Islet precursor cell (in vitro differentiated cells): ENCODE measurements at places on chromosomes 3 and 15.

- DNase-seq: no peak
Measured at GRCh38 chr15:51161491-51162220, 67.0 kb upstream of the TNFAIP8L3 start.

DNA sequence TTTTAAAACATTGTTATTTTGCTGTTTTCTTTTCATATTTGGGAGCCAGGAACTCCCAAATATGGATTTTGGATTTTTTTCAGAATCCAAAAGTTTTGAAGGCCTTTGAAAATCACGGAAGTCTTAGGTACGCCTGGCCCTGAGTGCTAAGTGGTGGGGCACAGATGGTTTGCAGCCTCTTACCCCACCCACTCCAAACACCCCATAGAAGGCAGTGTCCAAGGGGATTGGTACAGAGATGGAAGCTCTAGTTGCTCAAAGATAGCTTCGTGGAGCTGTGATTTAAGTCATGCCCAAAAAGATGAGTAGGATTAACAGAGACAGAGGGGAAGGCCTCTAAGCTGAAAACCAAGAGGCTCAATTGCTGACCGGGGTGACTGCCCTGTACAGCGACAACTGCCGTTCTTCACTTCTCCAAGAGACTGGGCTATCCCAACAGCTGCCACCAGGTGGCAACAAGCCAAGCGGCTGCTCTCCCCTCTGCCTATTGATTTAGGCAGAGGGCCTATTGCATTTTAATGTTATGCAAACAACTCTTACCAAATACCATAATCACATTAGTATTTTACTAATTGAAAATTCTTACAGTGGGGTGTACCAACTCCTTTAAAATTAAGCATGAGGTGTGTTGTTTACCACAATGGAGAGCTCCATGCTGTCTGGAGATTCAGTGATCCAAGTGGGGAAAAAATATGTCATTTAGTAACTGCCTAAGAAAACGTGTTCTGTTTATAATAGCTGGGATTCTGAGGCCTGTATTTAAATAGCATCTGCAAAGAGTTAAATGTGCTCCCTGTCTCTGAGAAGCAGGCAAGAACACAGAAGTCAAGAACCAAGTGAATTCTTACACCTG, 64.0 kb upstream of the C15orf61 start:
- DNase-seq: peak; percentile 85

GRCh38 chr3:18872466-18872865, 275.8 kb upstream of the KCNH8 start:
- no peak for DNase-seq

DNA sequence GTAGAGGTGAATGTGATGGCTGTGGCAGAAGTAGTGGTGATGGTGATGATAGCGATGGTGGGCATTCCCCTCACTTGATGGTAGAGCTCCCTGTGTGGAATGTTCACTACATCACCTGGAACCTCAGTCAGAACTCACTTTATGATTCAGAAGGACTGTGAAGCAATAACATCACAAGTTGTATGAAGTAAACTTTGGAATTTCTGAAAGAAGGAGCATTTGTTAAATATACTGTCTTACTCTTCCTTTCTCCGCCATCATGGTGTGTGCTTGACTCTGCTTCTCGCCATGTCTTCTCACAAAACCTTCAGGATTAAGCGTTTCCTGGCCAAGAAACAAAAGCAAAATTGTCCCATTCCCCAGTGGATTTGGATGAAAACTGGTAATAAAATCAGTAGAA, at the start of gene PP2D1:
PP2D1 (minus strand) TSS at position 101 of the 400 bp plus-strand sequence. CDS start 192 bp downstream, outside the sequence.
- no peak for DNase-seq

- DNase-seq: no peak
Measured at GRCh38 chr15:70741107-70741531, 22.2 kb downstream of the UACA start.

- no peak for DNase-seq
Measured at GRCh38 chr3:23590424-23591273, 215.1 kb upstream of the UBE2E1 start.

GRCh38 chr3:29263476-29263875, 17.4 kb upstream of the RBMS3 start:
- no peak for DNase-seq

DNA sequence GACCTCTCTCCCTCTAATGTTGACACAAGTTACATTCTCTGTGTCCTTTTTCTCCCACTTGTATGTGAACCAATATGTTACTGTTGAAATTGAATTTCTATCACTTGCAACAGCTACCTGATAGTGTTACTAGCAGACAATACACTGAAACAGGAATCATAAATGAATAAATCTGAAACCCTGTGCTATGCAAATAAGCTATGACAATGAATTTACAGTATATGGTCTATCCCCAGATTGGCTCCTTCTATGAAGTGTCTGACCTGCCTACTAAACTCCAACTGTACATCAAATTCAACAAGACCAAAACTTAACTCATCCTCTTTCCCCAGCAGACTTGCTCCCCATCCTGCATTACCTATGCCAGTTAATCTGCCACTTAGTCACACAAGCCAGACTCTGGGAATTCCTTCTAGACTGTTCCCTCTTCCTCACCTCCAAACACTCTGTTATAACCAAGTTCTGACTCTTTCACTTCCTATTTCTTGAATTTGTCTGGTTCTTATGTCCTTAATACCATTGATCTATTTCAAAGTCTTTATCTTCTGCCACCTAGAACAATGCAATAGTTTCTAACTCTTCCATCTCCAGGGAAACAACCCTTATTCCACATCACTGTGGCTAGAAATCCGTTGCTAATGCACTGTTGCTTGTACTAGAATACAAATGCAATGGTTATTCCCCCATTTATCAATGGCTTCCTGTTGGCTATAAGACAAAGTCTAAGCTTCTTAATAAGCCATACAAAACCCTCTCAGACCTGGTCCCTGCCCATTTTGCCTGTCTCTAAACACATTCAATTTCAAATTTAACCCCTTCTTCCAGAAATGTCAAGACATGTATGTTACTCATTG, 13.4 kb upstream of the ZNF639 start:
- no peak for DNase-seq

DNA sequence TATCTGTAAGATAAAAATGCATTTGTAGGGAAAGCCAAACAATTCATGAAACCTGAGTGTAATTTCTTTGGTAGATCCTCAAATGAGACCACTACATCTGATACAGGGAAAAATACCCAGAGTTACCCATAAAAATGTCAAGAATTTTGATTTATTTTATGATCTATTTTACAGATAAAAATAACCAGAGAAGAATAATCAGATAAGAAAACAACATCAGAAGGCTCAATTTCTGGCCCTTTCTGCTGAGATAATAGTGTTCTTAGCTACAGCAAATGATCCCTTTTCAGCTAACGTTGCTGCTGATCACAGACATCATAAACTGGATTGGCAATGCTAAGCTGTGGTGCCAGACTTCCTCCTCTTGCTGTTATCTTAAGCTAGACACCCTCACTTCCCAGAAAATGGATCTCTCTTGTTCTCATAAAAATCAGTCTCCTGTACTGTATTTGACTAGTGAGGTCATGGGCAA, 21.3 kb upstream of the TMEM108 start:
- DNase-seq: no peak

DNA sequence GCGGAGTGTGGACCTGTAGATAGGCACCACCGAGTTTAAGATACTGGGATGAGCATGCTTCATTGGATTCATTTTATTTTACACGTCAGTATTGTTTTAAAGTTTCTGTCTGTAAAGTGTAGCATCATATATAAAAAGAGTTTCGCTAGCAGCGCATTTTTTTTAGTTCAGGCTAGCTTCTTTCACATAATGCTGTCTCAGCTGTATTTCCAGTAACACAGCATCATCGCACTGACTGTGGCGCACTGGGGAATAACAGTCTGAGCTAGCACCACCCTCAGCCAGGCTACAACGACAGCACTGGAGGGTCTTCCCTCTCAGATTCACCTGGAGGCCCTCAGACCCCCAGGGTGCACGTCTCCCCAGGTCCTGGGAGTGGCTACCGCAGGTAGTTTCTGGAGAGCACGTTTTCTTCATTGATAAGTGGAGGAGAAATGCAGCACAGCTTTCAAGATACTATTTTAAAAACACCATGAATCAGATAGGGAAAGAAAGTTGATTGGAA, 29.5 kb downstream of the SYNM start:
- DNase-seq: no peak

DNA sequence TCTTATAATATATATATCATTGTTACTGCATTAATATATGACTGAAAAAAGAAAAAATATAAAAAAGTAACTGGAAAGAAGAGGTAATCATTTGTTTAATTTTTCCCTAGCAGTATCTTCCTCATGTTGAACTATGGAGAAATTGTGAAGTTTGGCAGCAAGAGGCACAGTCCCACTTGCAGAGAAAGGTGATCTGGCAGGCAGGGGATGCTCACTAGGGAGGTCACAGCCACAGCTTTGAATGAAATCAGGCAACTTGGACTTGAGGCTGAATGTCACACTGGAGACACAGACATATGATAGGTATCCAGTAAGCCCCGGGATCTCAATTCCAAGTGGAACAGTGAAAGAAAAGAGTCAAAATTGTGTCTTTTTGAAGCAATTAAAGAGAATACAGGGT, 149.9 kb upstream of the RORA start:
- no peak for DNase-seq

- DNase-seq: no peak
Measured at GRCh38 chr15:39591141-39591895, 10.4 kb downstream of the THBS1 start.

DNA sequence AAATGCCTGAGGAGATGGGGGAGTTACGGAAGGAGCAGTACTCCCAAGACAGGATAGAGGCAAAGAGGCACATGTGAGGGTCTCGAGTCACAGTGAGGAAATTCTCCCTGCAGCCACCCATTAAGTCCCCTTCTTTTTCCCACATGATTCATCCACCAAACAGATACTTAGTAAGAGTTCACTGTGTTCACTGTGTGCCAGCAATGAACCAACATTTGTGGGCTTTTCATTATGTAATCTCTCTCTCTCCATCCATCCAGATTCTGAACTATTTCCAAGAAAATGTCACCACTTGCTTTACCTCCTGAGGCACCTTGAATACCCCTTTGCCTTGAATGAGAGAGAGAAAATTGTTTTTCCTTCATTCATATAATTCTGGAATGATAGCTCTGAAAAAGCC, 24.6 kb upstream of the LRRFIP2 start:
- DNase-seq: no peak

DNA sequence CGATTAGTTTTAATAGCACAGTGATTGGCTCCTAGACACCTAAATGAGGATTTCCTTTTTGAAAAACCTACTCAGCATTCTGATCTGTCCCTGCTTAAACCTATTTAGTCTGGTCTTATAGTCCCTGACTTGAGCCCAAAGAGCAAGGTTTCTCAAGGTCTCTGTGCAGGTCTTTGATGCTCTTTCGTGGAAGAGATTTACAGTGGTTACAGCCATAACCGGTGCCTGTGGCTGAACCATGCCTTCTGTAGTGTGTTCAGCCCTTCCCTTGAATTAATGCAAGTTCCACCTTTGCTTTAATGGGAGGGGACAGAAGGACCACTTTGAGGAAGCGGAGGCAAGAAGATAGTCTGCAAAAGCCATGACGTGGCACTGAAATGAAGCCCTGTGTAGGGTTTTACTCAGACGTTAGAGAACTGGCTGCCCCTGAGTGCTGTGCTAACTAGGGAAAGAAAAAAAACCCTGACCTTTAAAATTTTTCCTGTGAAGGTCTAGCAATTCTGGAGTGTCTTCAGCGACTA, 43.0 kb downstream of the ZBTB38 start:
- no peak for DNase-seq

GRCh38 chr15:41957021-41957897, 15.1 kb downstream of the EHD4 start:
- DNase-seq: peak; percentile 74

- no peak for DNase-seq
Measured at GRCh38 chr3:143083781-143084180, 35.8 kb upstream of the CHST2 start.
